ENCODE measurements at places on chromosomes 7 and 10.

DNA sequence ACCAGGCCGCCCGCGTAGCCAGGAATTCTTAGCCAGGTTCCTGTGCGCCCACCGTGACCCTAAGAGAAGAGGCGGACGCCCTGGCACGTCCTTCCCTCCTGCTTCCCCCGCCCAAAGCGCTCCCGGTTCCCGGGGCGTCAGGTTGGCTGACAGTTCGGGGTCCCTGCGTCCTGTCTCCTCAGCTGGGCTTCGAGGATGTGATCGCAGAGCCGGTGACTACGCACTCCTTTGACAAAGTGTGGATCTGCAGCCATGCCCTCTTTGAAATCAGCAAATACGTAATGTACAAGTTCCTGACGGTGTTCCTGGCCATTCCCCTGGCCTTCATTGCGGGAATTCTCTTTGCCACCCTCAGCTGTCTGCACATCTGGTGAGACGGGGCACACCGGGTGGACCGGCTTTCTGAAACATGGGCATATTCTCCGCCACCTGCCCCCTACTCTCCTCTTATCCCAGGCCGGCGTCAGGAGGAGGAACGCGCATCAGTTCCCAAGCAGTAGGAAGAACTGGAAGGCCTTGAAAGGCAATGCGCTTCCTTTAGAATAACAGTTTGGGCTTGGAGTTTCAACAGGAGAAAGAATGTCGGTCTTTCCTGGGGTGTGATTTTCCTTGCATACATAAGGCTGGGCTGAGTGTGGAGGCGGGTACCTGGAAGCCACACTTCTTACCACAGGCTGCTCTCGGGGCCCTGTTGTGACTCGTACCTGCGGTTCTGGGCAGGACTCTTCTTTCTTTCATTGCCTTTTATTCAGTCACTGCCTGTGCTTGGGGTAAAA, 728 bp downstream of the CAV2 start:
- DNase-seq = peak; percentile 34

DNA sequence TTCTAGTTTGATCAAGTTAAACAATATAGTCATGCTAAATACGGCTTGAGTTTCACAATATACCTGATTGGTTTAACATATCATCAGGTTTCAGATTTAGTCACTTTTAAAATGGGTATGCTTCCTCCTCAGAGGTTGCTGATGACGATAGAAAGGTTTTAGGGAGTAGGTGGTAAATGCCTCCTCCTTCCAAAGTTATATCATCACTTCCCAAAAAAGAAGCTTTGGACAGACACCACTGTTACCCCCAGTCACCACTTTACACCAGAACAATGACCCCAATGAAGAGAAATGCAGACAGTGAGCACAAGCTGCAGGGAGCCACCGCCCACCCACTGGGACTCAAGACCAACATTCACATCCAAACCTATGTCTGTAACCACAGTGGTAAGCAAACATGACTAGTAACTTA, 244.6 kb downstream of the SORCS1 start:
- no peak for DNase-seq

- no peak for DNase-seq
Measured at GRCh38 chr7:27532314-27532713, 130.4 kb downstream of the HIBADH start.

- peak; percentile 69 for DNase-seq
Measured at GRCh38 chr10:33099748-33100147, 141.7 kb upstream of the ITGB1 start.

DNA sequence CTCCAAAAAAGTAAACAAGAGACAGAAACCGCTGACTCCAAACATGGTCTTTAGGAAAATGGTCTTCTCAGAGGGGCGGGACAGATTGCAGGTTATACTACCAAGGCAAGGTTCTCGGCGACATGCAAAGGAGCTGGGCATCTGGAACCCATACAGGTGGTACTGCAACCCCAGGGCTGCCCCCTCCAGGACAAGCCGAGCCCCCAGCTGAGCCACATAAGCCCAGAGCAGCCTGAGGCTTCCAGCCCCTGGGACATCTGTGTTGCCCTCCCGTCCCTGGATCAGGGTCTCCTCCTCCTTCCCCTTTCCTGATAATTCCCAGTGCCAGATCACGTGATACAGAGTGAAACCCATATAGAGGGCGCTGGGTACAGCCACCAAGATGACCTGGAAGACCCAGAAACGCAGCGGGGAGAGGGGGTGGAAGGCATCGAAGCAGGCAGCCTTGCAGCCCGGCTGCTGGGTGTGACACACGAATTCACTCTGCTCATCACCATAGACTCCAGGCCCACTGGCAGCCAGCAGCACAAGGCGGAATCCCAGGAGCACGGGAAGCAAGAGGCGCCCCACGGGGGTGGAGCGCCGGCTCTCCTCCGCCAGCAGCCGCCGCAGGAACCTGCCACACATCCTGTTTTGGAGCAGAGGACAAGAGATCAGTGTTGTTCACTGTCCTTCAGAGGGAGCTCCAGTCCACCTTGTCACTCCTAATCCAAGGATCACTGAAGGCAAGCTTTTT, at the start of gene GJC3:
Gene GJC3, minus strand, starts transcription at position 627 of the 736 bp plus-strand sequence. Its CDS starts 0 bp downstream, at position 627.
- DNase-seq = peak; percentile 77

GRCh38 chr10:123455861-123456260, 210.3 kb upstream of the GPR26 start:
- no peak for DNase-seq

- no peak for DNase-seq
Measured at GRCh38 chr7:131830681-131831080, 274.3 kb upstream of the PODXL start.

- DNase-seq = peak; percentile 32
Measured at GRCh38 chr7:5553298-5553877, 129.8 kb upstream of the TNRC18 start.

DNA sequence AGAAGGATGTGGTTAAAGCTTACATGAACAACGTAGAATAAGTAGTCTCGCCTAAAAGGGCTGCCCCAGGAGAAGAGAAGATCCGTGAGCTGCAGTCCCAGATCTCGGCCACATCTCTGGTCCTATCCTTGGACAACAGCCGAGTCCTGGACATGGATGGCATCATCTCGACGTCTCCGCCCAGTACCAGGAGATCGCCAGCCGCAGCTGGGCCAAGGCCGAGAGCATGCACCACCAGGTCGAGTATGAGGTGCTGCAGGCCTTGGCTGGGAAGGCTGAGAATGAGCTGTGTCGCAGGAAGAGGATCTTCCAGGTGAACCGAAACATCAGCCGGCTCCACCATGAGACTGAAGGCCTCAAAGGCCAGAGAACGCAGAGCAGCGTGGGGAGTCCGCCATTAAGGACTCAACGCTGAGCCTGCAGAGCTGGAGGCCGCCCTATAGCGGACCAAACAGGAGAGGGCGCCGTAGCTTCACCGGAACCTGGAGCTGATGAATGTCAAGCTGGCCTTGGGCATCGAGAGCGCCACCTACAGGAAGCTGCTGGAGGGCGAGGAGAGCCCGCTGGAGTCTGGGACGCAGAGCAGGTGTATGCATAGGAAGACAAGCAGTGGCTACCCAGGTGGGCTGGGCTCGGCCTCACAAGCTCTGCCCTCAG, 22.2 kb downstream of the LIPK start:
- peak; percentile 11 for DNase-seq

DNA sequence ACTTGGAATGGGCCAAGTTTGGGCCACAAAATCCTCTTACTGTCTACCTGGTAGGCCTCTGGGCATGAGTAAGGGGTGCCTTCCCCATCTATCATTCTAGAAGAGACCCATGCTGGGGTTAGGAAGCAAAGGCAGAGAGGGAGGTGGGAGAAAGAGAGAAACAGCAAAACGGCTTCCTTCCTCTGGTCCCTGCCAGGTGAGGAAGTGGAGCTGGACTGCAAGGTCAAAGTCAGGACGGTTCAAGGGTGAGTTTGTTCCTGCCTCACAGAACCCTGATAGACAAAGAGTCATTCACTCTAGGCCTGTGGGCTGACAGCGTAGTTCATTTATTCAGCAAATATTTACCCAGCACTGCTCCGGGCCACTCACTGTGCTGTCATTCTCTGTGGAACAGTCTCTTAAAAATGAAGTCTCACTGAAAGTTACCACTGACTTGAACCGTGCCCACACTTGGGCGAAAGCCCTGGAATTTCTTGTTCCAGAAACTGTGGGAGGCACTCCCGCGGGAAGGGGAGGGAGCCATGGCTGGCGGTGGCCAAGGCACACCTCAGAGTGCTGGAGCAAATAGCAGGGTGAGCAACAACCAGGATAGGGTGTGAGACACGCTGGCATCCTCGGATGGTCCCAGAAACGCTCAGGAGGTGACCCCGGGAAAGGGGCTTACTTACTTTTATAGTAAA, 26.2 kb upstream of the ECHDC3 start:
- no peak for DNase-seq

DNA sequence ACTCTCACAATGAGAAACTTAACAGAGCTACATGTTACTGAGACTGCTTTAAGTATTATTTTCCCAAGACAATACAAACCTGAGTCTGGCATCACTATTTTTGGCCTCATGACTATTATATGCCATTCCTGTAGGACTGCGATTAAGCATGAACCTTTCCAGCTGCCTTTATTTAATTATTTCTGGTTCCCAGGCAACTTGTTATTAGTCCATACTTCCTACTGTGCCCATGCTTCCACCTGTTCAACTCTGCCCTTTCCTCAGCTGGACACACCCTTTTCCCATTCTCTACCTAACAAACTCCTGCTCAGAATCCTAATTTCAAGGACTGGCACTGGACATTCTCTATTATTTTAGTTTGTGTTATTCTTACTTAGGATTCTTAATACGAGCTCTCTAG, 8.1 kb upstream of the CROT start:
- DNase-seq = no peak

DNA sequence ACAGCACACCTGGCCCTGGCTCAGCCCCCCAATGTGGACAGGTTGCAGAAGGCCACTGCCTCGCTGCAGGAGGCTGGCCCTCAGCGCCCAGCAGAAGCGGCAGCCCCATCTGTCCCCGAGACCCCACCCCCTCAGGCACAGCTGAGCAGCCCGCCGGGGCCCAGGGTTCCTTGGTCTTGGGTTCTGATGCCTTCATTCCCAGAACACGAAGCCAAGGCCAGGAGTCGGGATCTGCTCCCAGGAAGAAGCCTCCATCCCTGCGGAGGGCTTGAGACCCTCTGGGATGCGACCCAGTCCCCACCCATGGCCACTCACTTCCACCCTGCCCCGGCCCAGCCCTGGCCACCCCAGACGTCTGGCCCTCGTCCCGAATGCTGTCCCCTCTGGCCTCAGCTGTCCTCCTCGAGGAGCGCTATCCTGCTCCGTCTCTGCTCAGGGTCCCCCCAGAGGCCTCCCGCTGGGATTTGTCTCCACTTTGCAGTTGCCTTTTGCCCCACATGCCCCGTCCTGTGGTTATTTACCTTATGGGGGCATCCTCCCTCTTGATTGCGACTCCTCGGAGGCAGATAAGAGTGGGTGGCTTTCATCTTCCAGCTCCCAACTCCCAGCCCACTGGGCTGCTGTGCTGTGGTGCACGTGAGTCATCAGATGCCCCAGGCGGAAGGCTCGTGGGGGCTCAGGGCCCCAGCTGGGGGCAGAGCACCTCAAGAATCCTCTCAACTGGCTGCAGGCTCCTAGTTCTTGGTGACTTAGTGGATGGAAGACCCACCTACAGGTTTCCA, 97.5 kb downstream of the MKI67 start:
- DNase-seq = no peak

- DNase-seq = no peak
Measured at GRCh38 chr10:7436490-7437100, 25.8 kb upstream of the SFMBT2 start.
